NCI-H226 (cell line): ENCODE measurements at places on chromosomes 11 and 22.

GRCh38 chr11:11659567-11660362, 38.0 kb upstream of the GALNT18 start:
- no peak for DNase-seq

GRCh38 chr11:409600-410483, 5.0 kb downstream of the SIGIRR start:
- DNase-seq = no peak

DNA sequence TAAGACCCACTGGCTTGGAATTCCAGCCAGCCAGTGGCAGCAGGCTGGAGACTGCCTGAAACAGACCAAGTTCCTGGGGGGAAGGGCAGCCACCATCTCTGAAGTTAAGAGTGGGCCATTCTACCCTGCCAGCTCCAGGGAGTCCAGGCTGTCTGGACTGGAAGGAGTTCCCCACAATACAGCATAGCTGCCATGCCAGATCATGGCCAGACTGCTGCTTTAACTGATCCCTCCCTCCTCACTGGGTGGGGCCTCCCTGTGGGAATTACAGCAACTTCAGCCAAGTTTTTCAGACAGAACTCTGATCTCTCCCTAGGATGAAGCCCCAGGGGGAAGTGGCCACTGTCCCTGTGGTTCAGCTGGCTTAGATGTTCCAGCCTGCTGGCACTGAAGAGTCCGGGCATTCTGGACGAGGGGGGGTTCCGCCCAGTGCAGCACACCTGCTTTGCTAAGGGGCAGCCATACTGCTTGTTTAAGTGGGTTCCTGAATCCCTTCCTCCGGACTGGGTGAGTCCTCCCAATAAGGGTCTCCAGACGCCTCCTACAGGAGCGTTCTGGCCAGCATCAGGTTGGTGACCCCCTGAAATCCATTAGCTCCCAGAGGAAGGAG, 455.4 kb downstream of the DLG2 start:
- DNase-seq = no peak

DNA sequence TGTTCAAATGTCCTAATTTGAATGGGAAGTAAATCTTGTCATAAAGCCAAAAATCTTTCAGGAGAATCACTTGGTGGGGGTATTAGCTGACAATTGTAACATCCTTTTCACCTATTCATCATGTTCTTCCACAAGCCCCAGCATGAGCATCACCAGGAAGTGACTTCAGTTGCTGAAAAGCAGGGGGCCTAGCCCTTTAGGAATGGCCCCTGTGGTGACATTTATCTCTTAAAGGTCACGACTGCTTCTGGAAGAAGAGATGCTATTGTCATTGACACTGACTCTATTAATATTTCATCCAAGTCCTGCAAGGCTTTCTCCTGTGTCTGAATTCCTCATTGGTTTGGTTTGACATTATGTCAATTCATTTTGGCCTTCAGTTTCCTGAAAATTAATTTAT, 92.6 kb downstream of the OR5AK2 start:
- no peak for DNase-seq

DNA sequence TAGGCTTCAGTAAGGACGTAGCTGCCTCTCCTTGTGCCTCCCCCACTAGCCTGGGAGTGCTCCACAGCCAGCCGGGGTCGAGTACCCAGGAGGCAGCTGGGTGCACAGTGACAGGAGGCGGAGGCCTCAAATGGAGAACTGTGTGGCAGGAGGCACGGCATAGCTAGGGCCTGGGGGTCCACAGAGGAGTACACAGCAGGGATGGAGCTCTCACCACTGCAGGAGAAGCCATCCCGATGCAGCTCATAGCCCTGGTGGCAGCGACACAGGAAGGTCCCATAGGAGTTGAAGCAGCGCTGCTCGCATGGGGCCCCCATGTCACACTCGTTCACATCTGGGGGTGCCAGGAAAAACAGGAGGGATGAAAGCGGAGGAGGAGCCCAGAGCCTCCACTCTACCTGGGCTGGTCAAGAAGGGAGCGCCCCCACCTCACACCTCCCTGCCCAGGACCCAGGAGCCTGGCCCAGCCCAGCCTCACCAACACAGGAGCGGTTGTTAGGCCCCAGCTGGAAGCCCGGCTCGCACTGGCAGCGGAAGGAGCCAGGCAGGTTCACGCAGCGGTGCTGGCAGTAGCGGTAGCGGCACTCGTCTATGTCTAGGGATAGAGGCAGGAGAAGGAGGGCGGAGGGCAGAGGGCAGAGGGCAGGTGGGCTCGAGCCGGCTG, 2.8 kb downstream of the EFEMP2 start:
- DNase-seq = no peak

DNA sequence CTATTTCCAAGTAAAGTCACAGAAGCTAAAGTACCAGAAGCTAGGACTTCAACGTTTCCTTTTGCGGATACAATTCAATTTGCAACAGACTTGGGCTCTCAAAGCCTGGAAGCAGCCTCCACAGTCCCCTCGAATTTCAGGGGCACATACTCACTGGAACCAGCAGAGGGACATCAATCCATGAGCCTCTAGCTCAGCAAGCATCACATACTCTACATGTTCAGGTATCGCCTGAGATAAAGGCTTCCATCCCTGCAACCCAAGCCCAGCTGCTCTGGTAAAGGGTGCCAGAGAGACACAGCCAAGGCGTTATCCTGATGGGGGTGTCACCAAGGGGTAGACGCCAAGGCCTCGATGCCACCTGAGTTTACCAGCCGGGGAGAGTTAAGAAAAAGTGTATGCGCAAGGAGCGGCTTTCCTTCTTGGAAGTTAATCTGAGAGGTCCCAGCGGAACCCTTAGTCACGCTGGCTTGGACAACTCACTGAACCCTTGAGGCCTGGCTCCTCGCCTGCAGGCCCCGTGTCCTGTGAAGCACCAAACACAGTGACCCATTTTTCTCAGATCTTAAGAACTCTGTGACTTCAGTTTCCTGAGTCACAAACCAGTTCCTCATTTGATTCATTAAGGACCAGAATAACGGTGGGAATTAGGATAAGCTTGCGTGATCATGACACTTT, 13.0 kb downstream of the LTO1 start:
- DNase-seq = no peak

GRCh38 chr11:59900366-59901126, 22.0 kb downstream of the OOSP3 start:
- DNase-seq = no peak

- no peak for DNase-seq
Measured at GRCh38 chr22:46649141-46650077, 29.2 kb downstream of the GRAMD4 start.

DNA sequence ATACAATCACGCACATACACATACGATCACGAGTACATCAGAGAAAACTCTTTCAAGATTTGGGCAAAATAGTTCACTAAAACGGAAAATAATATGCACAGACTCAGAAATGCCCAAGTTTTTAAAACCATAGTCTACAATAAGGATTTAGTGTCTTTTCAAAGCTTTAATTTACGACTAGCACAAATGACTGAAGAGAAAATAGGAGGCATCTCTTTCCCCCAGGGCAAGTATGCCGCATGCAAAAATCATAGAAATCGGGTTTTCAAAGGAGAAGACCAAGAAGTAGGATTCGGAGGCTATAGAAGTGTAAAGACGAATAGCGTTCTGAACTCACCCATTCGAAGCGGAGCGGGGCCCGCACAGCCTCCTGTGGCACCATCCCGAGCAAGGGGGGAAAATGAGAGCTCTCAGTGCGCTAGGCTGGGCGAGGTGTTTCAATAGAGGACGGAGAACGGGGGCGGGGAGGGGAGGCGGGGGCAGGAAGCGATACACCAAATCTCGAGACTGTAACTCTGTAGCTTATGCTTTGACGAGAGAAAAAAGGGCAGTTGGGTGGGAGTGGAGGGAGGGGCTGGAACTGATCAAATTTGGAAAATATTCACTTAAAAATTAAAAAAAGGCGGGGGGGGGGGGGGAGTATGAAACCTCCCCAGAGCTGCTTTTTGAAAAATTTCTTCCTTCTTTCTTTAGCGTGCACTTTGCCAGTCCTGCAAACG, 15.8 kb downstream of the BLID start:
- DNase-seq = peak; percentile 58

GRCh38 chr11:132244846-132245245, 874.4 kb downstream of the NTM start:
- DNase-seq = no peak

GRCh38 chr11:3163241-3163981, 1.7 kb downstream of the OSBPL5 start:
- DNase-seq = no peak

DNA sequence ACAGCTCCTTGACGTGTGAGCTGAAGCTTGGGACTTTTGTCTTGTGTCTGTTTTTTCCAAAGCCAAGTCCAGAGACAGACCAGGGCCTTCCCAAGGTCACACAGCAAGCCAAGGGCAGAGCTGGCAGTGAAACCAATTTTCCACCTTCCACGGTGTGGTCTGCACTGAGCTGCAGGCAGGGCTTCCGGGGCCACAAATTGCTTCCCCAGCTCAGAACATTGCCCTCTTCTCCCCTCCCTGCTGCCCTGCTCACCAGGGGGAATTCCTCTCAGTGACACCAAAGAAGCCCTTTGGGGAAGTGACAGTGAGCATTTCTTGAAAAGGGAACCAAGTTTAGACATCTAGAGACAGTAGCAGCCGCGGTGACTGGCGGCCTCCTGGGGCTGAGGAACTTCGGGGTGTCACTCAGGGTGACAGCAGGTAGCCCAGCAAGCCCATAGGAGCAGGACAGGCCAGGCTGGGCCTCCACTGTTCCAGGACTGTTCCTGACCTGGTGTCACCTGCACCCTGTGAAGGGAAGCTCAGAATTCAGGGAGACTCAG, 9.2 kb downstream of the FXYD2 start:
- no peak for DNase-seq

DNA sequence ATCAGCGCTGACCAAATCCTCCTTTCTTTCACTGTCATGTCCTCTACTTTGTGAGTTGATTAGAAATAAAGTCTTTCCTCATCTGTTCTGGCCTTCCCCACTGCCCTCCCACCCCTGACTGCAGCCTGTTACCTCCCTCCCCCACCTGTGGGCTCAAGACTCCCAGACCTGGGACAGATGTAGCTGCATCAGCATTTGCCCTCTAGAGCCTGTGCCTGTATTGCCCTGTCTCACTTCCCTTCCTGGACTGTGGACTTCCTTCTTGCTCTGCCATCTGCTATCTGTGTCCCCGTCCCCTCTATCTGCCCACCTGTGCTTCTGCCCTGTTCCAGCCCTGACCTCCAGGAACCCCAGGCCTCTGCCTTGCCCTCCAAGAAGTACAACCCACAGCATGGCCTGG, 122.5 kb downstream of the GALNT18 start:
- no peak for DNase-seq

GRCh38 chr11:68331338-68331947, 19.1 kb downstream of the LRP5 start:
- DNase-seq = no peak

DNA sequence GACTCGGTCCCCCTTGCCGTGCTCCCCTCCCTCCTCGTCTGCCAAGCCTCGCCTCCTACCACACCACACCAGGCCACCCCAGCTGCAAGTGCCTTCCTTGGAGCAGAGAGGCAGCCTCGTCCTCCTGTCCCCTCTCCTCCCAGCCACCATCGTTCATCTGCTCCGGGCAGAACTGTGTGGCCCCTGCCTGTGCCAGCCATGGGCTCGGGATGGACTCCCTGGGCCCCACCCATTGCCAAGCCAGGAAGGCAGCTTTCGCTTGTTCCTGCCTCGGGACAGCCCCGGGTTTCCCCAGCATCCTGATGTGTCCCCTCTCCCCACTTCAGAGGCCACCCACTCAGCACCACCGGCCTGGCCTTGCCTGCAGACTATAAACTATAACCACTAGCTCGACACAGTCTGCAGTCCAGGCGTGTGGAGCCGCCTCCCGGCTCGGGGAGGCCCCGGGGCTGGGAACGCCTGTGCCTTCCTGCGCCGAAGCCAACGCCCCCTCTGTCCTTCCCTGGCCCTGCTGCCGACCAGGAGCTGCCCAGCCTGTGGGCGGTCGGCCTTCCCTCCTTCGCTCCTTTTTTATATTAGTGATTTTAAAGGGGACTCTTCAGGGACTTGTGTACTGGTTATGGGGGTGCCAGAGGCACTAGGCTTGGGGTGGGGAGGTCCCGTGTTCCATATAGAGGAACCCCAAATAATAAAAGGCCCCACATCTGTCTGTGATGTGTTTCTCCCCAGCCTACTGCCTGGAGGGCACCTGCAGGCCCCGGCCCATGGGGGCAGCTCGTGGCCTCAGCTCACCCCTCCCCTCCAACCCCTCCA, 29.8 kb downstream of the CAPN1 start:
- no peak for DNase-seq

DNA sequence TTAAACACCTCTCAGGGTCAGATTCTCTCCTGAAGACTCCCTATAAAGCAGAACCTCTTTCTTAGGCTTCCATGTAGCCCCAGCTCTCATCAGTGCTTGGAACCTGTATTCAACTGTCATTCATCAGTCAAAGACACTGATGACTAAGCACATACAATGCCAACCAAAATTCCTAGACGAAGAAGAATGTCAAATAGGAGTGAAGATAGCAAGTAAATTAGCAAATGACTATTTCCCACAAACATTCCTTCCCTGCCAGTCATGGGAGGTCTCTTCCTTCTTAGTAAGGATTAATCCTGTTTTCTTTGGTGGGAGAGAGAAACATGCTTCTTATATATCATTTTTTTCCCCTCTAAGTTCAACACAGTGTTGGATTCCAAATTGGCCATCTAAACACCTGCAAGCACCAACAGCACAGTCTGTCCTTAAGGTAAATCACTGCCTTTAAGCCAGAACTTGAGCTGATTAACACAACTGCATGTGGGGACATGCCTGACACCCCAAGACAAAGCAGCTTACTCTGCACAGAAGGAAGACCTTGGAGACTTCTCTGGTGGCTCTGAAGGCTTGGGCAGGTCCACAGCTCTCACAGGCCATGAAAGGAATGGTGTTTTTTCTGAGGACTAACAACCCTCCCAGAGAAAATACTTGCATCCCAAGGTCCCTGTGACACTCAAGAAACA, 47.5 kb upstream of the ME3 start:
- peak; percentile 96 for DNase-seq

DNA sequence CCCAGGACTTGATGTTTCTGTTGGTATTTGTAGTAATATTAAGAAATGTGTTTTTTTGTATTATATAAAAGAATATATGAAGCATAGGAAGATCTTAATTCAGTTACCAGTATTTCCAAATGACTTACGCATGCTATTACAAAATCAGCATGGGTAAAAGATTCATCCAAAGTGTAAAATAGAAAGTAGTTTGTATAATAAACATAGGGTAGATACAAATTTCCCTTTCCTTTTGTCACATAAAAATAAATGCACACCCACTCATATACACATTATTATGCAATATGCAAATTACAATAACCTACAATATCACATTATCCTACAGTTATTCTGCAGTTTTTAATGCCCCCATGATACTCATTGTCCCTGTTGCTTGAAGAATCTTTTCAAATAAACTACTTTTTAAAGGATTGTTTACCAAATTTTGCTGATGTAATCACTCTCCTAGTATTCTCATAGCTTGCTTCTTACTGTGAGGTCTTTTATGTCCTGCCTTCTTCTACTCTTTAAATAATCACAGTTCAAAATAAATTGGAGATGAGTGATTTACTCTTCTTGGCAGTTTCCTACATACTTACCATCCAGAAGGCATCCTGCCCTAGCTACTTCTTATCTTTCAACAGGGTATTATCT, 244.0 kb downstream of the CASP12 start:
- DNase-seq = peak; percentile 4

DNA sequence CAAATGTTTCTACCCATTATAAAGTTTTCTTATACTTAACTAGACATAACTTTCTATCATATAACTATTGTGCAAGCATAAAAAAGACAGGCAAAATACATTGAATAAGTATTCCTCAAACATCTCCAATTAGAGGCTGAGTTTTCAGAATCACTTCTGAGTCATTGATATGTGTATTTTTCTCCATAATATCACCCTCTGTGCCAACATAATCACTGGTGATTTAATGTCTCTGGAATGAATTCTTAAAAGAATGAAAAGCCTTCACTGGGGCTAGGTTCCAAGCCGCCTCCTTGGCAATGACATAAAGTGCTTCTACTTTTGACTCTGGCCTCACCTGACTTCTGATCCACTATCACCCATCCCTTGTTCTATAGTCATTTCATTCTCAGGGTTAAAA, 197.0 kb upstream of the E2F8 start:
- DNase-seq = peak; percentile 83
